ENCODE measurements at places on chromosomes 1 and 21.

DNA sequence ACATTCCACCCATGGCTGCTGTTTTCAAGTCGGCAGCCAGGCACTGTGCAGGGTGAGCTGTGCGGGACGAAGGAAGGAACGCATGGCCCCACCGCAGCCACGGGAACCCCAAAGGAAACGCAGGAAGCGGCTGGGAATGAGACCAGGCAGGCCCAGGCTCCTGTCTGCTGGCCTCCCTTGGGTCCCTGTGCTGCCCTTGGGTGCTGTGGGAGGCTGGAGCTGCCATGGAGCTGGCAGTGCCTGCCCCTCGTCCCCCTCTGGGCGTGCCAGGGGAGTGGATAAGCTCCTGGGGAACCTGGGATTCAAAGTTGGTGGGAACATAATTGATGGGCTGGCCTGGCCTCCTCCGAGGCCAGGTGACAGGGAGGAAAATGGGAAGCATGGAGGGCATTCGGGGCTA is 5.3 kb upstream of the KRTAP10-4 start:
- DNase-seq, result no peak

GRCh38 chr21:35537604-35538003 is 488.5 kb upstream of the RUNX1 start:
- no peak for DNase-seq

DNA sequence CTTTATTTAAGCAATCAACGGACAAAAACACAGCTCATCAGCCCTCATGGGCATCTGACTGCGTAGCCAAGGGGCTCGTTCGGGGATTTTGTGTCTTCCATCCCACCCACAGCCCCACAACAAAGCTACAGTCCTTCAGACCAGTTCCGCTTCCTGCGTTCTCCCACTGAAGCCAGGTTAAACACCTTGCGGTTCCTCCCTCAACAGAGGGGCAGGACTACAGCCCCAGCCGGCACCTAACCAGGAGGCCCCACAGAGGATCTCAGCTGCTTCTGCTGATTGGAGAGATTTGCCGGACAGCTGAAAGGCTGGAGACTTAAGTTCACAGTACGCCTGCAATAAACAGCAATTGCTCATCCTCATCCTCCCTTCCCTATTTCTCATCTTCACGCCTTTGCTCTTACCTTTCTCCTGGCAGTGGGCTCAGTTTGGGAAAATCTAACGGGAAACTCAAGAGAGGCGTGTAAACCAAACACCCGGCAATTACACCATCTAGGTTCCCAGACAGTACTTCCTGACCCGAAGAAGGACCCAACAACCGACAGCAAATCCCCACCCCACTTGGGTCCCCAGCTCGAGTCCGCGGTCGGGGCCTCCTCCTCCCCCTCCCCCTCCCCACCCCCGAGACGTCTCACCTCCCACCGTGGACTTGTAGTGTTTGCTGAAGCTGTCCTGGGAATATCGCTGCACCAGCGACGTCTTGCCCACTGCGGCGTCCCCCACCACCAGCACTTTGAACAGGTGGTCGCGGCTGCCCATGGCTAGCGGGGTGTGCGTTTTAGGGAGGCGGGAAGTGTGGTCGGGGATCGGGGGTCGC is 876 bp downstream of the RAB29 start:
- no peak for DNase-seq

DNA sequence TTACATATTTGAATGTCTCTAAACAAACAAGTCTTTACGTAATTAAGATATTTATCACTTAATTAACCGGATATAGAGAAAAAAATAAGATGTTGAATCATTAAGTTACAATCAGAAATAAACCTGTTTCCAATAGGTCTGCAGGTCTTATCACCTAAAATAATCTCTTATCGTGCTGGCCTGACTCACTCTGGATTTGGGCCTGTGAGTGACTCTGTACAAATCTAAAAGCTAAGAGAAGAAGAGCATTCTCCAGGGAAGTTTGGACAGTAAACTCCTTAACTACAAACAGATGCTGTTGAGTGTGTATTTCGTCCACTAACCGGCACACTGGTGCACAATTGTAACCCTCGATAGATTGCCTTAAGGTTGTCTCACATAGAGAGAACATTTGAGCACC is 25.3 kb downstream of the CEP104 start:
- DNase-seq, result no peak

- DNase-seq, result no peak
Observed at GRCh38 chr1:51750218-51750617, 128.3 kb downstream of the NRDC start.

GRCh38 chr1:76145332-76145731 is 70.8 kb downstream of the ST6GALNAC3 start:
- DNase-seq, result no peak

DNA sequence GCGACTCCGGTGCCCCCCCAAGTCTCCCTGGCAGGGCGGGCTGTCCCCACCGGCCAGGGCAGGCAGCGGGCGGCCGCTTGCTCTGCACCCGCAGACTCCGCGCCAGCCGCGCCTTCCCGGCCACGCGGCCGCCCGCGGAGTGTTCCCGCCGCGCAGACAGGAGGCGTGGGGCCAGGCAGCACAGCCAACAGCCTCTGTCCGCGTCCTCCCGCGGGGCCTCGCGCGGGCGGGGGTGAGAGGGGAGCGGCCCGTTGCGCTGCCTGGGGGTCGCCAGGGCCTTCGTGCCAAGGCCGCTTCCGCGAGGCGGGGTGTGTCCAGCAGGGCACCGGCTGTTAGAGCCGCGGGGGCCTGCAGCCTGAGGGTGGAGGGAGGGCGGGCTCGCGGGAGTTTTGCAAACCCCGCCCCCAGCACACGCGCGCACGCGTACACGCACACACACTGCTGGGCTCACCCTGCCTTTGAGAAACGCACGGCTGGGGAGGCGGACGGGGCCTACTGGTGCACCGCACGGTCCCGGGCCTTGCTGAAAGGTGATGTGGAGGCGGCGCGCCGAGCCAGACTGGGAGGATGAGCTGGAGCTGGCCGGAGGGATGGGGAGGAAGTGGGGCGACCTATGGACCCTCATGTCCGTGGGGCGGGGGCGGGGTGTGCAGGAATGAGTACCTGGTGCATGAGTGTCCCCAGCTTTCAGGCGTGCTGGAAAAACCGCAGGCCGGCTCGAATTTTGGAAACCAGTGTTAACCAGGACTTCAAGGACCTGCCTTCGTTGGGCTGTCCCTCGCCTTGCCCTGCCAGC is 41.5 kb downstream of the KIAA1614 start:
- peak; percentile 17 for DNase-seq

DNA sequence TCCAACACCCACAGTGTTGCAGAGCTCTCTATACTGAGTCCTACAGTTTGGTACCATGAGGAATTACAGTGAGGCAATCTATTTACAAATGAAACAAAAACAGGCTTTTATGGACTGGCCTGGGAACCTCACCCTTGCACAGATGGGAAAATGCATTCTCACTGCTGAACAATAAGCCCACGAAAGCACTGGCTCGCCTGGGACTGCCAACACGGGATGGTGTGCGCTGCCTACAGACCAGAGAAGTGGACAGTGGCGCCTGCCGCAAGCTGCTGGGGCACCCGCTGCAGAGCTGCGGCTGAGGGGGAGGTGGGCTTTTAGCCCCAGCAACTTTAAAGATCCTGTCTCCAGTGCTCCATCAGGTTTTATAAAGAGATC is 28.5 kb upstream of the ABCG1 start:
- no peak for DNase-seq

DNA sequence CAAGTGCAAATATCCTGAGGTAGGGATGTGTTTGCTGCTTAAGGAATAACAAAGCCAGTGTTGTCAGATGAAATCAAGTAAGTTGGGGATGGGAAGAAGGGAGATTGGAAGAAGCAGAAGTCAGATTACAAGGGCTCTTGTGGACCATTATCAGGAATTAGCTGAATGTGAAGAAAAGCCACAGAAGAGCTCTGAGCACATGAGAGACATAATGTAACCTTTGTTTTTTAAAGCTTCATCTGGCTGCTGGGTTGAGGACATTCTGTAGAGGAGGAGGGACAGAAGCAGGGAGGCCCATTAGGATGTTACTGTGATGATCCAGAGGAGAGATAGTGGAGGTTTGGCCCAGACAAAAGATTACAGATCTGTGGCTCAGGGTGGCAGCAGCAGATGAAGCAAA is 111.7 kb downstream of the DUSP10 start:
- no peak for DNase-seq

GRCh38 chr1:105337420-105337819 is 1587.7 kb downstream of the AMY1C start:
- no peak for DNase-seq

GRCh38 chr1:67716800-67717199 is 31.8 kb downstream of the GADD45A start:
- DNase-seq, result no peak

GRCh38 chr1:207151920-207152319 is 47.9 kb downstream of the C4BPA start:
- no peak for DNase-seq

GRCh38 chr1:26701266-26701994 is 5.6 kb downstream of the ARID1A start:
- no peak for DNase-seq

GRCh38 chr1:184186167-184186566 is 134.6 kb downstream of the TSEN15 start:
- DNase-seq, result no peak

- DNase-seq, result no peak
Observed at GRCh38 chr1:154975409-154976059, 1.1 kb downstream of the CKS1B start.

GRCh38 chr1:198904321-198904720 is 265.5 kb downstream of the PTPRC start:
- no peak for DNase-seq

DNA sequence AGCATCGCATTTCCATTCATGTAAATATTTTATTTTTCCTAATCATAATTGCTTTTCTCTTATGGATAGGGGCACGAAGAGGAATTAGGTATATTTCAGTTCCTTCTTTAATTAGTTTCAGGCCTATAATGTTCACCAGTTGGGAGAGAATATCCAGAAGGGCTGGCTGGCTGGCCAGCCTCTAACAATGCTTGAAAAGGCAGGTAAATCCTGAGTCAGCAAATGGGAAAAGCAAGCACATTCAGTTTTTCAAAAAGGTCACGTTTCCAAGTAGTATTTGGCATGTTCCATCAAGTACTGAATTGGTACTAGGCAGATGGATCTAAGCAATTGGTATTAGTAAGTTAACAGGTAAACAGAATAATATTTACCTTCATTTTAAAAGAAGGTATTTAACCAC is 8.0 kb downstream of the RAB29 start:
- no peak for DNase-seq

GRCh38 chr1:205954819-205955404 is 11.7 kb upstream of the SLC26A9 start:
- DNase-seq, result no peak

DNA sequence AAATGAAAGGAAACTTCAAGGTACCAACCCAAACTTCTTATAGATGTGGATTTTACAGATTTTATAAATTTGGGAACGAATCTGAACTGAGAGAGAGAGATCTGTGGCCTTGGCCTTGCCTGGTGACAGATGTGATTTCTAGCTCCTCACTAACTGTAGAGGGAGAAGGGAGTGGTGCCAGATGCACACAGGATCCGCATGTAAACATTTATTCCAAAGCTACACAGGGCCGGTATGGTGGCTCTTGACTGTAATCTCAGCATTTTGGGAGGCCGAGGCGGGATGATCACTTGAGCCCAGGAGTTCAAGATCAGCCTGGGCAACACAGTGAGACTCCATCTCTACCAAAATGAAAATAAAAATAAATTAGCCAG is 77.1 kb downstream of the PGBD5 start:
- DNase-seq, result no peak

GRCh38 chr21:36628106-36628505 is 70.8 kb upstream of the SIM2 start:
- no peak for DNase-seq

DNA sequence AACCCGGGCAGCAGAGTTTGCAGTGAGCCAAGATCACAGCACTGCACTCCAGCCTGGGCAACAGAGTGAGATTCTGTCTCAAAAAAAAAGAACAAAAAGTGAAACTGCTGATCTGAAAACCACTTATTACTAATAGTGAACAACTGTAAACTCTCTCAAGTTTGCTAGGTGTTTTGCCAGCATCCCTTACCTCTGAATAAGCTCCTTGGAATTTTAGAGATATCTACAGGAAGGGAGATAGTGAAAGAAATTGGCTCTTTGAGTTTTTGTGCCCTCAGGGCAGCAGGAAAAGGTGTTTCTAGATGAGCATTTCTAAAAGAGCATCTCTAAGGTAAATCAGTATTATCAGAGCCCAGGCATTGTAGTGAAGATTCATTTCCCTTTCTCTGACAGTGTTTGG is 27.1 kb downstream of the PARK7 start:
- no peak for DNase-seq

DNA sequence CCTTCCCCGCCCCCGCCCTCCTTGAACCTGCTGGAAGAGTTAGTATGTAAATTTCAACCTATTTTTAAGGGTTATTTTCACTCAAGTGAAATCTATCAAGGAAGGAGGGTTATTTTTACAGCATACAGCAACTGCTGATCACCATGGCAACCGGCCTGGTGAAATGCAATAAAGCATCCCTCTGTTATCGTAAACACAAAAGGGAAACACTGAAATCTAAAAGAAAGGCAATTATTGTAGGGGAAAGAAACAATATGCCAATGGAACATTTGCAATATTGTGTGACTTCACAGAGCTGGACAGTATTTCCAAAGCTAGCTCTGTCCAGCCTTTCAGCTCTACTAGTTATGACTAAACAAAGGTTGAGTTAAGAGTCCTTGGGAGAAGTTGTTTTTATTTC is 588.3 kb upstream of the PBX1 start:
- no peak for DNase-seq

- DNase-seq, result no peak
Observed at GRCh38 chr1:101239095-101240040, 2.5 kb downstream of the S1PR1 start.

GRCh38 chr1:42504535-42505128 is 41.5 kb downstream of the CCDC30 start:
- DNase-seq, result no peak

GRCh38 chr1:67135354-67135753 is 584 bp upstream of the C1orf141 start:
- no peak for DNase-seq

GRCh38 chr1:67956116-67956515 is 94.3 kb downstream of the DIRAS3 start:
- DNase-seq, result no peak

DNA sequence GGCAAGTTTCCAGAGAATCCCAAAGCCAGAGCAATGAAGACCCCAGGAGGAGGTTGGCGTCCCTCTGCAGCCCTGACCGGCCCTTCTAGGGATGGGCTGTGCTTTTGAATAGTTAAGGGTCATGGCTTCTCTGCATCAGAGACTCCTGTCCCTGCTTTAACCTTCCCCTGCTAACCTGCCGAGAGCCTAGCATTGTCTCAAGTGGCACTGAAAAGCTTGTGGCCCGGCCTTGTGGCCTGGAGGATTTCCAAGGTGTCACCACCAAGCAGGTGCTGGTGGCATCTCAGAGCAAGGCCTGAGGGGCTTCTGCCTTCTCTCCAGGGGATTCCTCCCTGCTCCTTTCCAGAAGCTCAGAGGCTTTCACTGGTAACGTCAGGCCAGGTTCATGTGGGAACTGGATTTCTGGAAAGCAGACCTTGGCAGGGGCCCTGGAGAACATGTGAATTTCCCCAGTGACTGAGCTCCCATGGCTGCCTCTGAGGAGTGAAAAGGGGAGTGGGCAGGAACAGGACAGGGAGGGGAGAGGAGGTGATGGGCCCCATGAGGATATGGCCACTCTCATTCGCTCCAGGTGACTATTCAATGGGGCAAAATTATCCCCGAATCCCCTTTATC is 409.9 kb downstream of the PTPRU start:
- DNase-seq, result no peak
